ENCODE measurements at places on chromosomes 7 and 10.

- DNase-seq = no peak
These were observed 32.5 kb downstream of the MTERF1 start for GRCh38 chr7:91847876-91848588.

DNA sequence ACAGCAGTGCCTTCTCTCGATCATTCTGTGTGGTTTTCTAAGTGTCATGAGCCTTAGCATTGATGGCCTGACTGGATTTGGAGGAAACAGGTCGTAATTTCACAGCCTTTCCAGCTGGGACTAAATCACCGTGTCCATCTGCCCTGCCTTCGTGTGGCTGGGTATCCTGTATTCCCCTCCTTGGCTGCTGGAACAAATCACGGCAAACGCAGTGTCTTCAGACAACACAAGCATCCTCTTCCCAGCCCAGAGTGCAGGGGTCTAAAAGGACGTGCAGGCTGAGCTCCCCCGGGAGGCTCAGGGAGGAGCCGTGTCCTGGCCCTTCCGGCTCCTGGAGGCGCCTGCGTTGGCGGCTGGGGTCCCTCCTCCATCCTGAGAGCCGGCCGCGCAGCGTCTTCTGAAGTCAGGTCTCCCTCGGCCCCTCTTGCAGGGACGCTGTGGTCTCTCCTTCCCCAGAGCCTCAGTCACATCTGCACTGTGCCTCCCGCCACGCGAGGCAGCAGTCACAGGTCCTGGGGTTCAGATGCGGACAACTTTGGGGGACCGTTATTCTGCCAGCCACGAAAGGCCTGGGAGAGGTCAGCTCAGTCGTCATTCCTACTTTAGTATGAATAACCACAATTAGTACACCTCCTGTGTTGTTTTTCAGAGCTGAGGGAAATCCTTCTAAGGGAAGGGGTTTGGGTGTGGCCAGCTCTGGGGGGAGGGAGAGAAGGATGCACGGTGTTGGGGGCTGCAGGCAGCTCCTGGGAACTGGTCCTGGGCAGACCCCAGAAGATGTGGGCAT is 41.1 kb downstream of the FAM20C start:
- DNase-seq = no peak

DNA sequence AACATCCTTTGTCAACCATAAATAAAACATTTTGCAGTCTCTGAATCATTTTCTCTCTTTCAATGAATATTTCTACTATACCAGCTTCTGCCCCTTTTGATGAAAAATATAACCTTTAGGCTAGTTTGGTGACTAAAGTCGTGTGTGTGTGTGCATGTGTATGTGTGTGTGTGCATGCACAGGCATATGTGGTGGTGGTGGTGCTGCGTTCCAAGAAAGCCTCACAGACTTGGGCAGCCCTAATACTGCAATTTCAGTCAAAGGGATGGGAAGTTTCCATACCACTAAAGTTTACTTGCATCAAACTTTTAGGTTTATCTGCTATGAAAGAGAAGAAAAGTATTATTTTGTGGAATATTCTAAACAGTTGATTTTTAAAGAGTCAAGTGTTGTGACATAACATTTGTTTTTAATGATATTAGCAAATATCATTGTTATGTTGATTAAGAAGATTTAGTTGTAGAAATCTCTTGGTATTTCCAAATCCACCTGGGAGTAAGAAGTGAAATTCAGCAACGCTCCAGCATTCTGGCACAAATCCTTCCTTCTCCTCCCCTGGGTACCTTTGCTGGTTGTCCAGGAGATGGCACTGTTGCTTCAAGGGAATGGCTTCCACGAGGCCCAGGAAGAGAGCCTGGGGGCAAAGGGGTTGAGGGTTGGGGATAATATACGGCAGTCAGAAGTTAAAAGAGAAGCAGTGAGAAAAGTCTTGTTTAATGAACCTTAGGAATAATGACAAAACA is 41.5 kb downstream of the ASB4 start:
- DNase-seq = peak; percentile 64

DNA sequence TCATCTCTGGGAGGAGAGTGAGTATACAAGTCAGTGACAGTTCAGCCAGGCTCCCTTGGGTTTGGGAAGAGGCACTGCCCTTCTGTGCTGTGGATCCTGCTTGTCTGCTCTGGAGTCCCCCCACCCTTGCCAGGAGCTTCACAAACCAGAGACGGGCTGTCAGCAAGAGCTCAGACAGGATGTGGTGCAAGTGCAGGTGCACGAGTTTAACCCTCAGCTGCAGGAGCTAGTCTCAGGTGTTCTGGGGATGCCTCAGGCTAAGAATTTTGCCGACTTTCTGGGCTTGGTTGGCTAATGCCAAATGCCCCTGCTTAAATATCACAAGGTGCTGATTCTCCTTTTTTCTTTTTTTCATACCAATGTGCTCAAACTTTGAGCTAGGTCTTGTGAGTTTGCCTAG is 22.3 kb downstream of the ZNF783 start:
- DNase-seq = no peak

GRCh38 chr7:2198206-2198605 is 34.5 kb downstream of the MAD1L1 start:
- no peak for DNase-seq

GRCh38 chr7:106329971-106330733 is 45.4 kb upstream of the NAMPT start:
- DNase-seq = no peak

GRCh38 chr10:65708057-65708456 is 1217.8 kb upstream of the LRRTM3 start:
- DNase-seq = no peak

GRCh38 chr7:7799138-7799537 is 80.7 kb upstream of the RPA3 start:
- no peak for DNase-seq

DNA sequence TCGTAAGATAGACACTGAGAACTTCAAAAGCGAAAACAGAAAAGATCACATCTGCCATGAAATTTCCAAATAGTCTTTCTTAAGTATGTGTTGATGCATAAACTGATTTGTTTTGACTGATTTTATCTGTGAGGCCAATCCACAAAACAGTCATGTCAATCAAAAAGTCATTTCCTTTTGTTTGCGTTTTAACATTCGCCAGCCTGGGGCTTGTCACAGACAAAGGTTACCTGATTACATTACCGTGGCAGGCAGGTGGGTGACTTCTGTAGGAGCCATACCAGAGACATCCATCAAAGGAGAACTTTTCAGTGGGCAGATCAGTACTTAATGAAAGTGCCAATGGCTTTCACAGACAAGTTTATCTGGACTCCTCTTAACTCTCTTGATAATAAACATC is 45.5 kb upstream of the BET1 start:
- no peak for DNase-seq

- DNase-seq = no peak
These were observed 8.6 kb downstream of the FBXW4 start for GRCh38 chr10:101686133-101686925.

DNA sequence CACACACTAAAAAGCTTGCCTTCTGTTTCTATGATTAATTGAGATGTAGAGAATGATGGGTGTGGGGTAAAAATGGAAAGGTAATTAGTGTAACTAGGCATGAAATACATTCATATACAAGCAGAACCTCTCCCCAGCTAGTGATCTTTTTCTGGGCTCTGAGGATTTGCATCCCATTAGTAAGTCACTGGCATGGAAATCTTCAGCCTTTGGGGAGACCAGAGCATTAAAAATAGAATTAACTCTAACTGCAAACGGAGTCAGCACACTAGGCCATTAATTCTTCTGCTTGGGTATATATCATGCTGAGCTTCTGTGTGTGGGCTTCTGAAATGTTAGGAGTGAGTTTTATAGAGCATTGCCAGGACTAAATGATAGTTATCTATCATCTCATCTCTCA is 128.9 kb downstream of the HDAC9 start:
- no peak for DNase-seq

- DNase-seq = no peak
These were observed 37.1 kb downstream of the STEAP4 start for GRCh38 chr7:88269586-88269985.

- no peak for DNase-seq
These were observed 24.7 kb upstream of the MACC1 start for GRCh38 chr7:20241911-20242261.

- no peak for DNase-seq
These were observed 185.0 kb upstream of the GHITM start for GRCh38 chr10:83954193-83954799.

- DNase-seq = no peak
These were observed 779 bp downstream of the IFIT2 start for GRCh38 chr10:89302625-89303024.

- no peak for DNase-seq
These were observed 28.3 kb upstream of the SDK1 start for GRCh38 chr7:3272691-3273141.

- no peak for DNase-seq
These were observed 32.6 kb downstream of the UMAD1 start for GRCh38 chr7:7673240-7673550.

- DNase-seq = peak; percentile 69
These were observed 167.7 kb upstream of the PPP1R3A start for GRCh38 chr7:114086537-114086913.

DNA sequence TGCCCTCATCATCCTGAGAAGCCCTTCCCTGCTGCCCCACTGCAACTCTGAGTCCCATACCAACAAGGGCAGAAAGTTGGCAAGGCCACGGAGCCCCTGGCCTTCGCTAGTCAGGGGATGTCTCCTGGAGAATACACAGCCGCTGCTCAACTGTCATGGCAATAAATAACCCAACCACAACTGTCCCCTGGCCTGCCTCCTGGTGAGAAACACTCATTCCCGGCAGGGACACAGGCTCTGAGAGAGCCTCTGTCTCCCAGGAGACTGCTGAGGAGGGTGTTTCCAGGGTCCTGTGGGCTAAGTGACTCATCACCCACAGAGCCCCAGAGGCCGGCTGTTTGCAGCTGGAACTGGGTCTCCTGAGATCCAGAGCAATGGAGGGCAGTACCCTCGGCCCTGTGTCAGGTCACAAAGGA is 354.1 kb downstream of the TNS3 start:
- no peak for DNase-seq

Measured in sciatic nerve (tissue), 2 donors.